ENCODE measurements at places on chromosomes 16 and 17. TPM values are rescaled to one million over a fixed set of nuclear protein-coding genes. Genes with fewer than 3 reads are reported as not detected.

Gene KRT222
- not detected for total RNA-seq

Gene HEATR9
- total RNA-seq = not detected

Gene ATP1B2
- not detected for total RNA-seq

Gene IGFALS
- 0.30 TPM for total RNA-seq

Gene OR1E2
- not detected for total RNA-seq

Gene BCAR1
- 76.3 TPM for total RNA-seq

Gene OR3A1
- total RNA-seq = not detected

Gene ITGAX
- under 0.01 TPM for total RNA-seq

Gene FAM20A
- 1.0 TPM for total RNA-seq

Gene TMEM256
- total RNA-seq = 213 TPM

Gene TNP2
- not detected for total RNA-seq

Gene NACA2
- total RNA-seq = not detected

Gene LGALS9
- total RNA-seq = 0.67 TPM

Gene MMP25
- under 0.01 TPM for total RNA-seq

Gene TPPP3
- total RNA-seq = 0.15 TPM

Gene CA7
- not detected for total RNA-seq

Gene TRAF7
- 54.0 TPM for total RNA-seq

Gene CCL7
- not detected for total RNA-seq

Gene HSPB9
- total RNA-seq = not detected

Gene MATCAP1
- 8.4 TPM for total RNA-seq

Gene KRTAP4-4
- total RNA-seq = not detected

Gene SLC38A8
- total RNA-seq = not detected

Gene PMFBP1
- total RNA-seq = 0.17 TPM

Gene ZP2
- not detected for total RNA-seq

Gene UBB
- 1,084 TPM for total RNA-seq

Gene SSTR5
- total RNA-seq = not detected

Gene KCNAB3
- total RNA-seq = 1.2 TPM

All from bronchus fibroblast of lung (primary cell).